Globus pallidus (tissue), 1 donor: ENCODE measurements at places on chromosomes 1 and 21.

GRCh38 chr1:145889722-145890121 lies 4.1 kb upstream of the ANKRD35 start:
- no peak for DNase-seq

DNA sequence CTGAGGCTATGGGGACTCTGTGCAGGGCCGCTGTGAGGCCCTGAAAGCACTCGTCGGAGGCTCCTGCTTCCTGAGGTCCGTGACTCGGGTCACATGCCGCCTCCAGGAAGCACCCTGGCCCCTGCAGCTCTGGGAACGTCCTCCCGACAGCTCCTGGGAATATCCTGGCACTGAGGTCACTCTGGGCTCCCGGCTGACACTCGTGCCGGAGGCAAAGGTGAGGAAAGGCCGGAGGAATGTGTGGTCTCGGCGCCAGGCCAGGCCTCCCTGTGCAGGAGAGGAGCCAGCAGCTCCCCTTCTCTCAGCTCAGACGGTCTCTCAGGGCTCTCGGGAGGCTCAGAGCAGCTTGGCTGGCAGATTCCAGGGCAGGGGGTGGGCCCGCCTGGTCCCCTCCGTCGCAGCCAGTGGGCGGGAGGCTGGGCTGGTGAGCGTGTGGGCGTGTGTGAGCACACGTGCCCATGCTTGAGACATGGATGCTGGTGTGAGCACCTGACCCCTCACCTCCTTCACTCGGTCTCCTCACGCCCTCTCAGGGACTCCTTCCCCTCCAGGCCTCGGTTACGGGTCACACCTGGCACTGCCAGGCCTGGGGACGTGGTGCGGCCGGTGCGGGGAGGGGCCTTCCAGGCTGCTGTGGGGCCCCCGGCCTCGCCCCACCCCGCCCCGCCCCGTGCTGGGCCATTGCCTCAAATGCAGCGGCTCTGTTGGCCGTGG lies 5.5 kb upstream of the RNF223 start:
- DNase-seq = no peak

- DNase-seq = no peak
Measured at GRCh38 chr1:246169019-246169418, 338.1 kb downstream of the SMYD3 start.

DNA sequence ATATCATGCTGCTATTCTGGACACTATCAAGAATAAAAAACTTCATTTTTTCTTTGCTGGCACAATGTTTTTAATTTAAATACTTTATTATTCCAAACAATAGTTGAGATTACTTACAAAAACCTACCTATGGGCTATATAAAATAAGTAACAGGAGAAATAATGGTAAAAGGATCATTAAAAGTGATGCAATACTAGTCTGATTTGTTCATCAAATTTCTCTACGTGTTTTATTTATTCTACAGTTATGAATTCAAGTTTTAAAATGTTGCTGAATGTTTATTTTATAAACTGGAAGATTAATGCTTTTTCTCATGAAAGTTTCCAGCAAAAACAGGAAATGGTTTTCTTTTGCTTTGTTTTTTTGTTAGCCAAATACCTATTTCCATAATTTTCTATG lies 662.4 kb upstream of the BRINP3 start:
- no peak for DNase-seq

GRCh38 chr1:187490266-187490665 lies 661.5 kb downstream of the PLA2G4A start:
- DNase-seq = no peak
